Activated T-helper 1 cell treated with anti-CD3 and anti-CD28 coated beads, Interleukin-2, amount 50 U/mL, for 16 hours (primary cell): ENCODE measurements at places on chromosomes 6 and 20.

- DNase-seq = no peak
These were observed 158.8 kb downstream of the JARID2 start for GRCh38 chr6:15404685-15404980.

DNA sequence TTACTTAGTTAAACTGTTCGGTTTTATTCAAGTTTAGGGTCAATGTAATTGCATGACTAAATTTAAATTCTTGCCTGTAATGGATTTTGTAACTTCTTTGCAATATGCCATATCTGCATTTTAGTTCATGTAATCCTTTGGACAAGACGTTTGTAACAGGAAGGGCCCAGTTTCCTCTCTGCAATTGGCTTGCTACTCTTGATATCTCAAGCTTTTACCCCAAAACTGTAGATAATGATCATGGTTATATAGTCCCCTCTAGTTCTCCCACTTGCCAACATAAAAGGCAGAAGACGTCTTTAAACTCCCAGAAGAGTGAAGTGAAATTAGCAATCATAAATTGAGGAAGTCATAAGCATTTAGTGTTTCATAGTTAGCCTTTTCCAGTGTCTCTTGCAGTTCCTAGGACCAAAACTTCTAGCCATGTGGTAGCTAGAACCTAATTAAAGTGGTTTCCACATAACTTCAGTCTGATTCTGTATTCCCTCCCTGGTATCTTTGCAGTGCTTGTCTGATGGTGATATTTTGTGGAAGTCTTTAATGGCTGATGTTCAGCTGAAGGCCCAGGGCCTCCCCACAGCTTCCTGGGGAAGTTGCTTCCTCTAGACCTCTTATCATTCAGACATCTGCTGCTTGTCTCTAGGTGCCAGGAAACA lies 117.8 kb upstream of the SUPT3H start:
- DNase-seq = no peak

DNA sequence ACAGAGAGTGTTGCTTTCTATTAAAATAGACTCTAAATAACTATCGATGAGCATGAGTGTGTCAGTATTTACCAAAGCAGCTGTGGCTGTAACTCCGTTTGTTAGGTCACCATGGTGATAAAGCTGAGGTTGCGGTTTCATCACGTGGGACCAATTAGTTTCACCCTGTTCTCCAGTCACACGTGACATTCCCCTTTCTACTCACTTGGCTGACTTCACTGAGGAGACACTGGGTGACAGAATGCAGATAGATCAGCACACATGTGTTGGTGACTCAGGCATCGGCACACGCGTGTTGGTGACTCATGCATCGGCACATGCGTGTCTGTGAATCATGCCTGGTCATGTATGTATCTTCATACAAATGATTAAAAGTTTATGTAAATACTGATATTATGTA lies 285.4 kb downstream of the THBS2 start:
- no peak for DNase-seq

GRCh38 chr20:16749573-16749972 lies 1.4 kb downstream of the OTOR start:
- no peak for DNase-seq

DNA sequence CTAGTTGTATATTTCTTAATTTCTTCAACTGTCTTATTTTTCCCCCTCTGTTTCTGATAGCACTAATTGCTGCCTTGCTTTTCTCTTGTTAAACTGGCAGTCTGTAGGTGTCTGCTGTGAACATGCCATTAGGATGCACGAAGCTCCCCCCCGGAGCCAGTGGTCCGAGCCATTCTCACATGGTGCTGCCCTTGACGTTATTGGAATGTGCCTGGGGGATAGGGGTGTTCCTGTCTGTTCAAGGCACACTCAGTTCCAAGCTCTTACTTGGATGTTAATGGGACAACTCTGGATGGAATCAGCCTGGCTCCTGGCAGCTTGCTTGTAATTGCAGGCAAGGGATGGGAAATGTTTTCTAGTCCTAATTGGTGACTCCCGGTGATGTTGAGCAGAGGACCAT lies 68.4 kb downstream of the RREB1 start:
- DNase-seq = no peak
